A172 (cell line): ENCODE measurements at places on chromosomes 6 and 20. TPM values are rescaled to one million over a fixed set of nuclear protein-coding genes. Genes with fewer than 3 reads are reported as not detected.

DNA sequence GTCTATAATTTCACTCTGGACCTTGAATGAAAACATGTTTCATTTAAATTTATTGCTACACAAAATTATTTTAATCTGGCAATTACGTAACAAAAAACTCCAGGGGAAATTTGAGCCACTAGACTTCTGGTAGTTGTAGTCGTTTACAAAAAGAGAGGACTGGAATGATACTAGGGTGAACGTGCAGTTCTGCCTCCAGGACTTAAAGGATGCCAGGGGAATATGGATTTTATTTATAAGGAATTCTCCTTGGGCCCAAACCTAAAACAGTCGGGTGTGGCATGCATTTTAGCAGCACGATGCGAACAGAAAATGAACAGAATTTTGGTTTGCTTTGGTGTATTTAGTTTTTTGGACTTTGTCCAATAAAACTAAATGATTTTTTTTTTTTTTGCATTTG is 76.9 kb downstream of the PRL start:
- DNase-seq: no peak

Gene TNFRSF6B
- 2.4 and 3.4 TPM in 2 replicates for total RNA-seq

- no peak for DNase-seq
These were observed 172.8 kb downstream of the KLHL32 start for GRCh38 chr6:97097068-97098047.

- DNase-seq: no peak
These were observed 527.5 kb upstream of the ID4 start for GRCh38 chr6:19309661-19310060.

DNA sequence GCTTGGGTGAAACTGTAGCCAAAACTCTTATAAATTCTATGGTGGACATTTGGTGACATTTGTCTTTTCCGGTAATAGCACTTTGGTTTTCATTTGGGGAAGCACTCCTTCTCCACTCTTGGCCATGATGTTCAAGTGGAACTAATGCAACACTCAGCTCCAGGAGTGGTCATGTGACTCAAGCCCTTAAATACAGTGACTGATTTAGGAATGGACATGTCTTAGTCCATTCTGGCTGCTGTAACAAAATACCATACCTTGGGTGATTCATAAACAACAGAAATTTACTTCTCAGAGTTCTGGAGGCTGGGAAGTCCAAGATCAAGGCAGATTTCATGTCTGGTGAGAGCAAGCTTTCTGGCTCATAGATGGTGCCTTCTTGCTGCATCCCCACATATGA is 10.8 kb upstream of the FKBP1A start:
- DNase-seq: no peak

- DNase-seq: no peak
These were observed 27.4 kb upstream of the PXDC1 start for GRCh38 chr6:3778701-3779573.

DNA sequence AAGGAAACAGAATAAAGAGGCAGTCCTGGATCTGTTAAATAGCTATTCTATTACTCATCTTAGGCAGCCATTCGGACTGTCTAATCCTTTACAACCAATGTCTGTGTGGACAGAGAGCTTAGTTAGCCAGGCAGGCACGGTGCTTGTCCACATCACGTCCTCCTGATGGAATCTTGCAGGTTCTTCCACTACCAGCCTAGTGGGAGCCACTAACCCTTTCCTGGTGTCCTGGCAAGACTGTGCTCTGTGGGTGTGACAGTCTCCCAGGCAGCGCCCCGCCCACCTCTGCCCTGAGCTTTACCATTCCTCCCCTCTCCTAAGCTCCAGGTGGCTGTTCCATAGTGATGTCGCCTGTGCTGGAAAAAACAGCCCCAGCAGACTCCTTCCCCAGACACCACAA is 78.3 kb upstream of the CLDN20 start:
- peak; percentile 89 for DNase-seq

DNA sequence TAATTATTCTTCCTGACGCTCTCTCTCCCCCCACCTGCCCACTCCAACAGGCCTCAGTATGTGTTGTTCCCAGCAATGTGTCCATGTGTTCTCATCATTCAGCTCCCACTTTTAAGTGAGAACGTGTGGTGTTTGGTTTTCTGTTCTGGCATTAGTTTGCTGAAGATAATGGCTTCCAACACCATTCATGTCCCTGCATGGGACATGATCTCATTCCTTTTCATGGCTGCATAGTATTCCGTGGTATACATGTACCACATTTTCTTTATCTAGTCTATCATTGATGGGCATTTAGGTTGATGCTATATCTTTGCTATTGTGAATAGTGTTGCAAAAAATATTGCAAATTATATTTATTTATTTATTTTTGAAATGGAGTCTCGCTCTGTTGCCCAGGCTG is 258.0 kb downstream of the TFAP2A start:
- DNase-seq: no peak

GRCh38 chr6:90219209-90219985 is 77.2 kb downstream of the BACH2 start:
- no peak for DNase-seq

Gene SRC
- 15.3 and 17.8 TPM in 2 replicates for total RNA-seq

GRCh38 chr6:32367644-32368043 is 4.1 kb downstream of the TSBP1 start:
- no peak for DNase-seq

Gene ARFGEF3
- 3.1 and 3.5 TPM in 2 replicates for total RNA-seq

- peak; percentile 73 for DNase-seq
These were observed 64.8 kb downstream of the UTRN start for GRCh38 chr6:144349690-144350527.

DNA sequence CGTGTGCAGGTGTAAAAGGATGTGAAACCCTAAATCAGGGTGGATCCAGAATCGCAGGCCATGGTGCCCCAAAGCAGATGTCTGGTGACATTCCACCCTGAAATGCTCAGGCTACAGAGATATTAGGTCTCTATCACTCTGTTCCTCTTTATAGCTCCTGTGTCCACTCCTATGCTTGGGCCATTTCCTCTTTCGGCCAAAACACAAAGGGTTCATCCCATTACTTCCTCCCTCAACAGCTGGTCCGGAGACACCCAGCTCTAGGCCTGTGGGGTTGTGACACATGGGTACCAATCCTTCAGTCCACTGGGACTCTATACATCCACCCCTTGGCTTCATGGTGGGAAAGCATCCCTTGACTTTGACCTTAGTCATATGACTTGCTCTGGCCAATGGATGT is 1.7 kb upstream of the SIGLEC1 start:
- DNase-seq: no peak

- DNase-seq: no peak
These were observed 447.9 kb upstream of the PLCB4 start for GRCh38 chr20:8621001-8621400.

- DNase-seq: no peak
These were observed 388.4 kb upstream of the JARID2 start for GRCh38 chr6:14857501-14857900.

Gene SLC4A11
- total RNA-seq: 4.8 and 5.2 TPM in 2 replicates

Gene CLPSL1
- total RNA-seq: not detected in 2 replicates

DNA sequence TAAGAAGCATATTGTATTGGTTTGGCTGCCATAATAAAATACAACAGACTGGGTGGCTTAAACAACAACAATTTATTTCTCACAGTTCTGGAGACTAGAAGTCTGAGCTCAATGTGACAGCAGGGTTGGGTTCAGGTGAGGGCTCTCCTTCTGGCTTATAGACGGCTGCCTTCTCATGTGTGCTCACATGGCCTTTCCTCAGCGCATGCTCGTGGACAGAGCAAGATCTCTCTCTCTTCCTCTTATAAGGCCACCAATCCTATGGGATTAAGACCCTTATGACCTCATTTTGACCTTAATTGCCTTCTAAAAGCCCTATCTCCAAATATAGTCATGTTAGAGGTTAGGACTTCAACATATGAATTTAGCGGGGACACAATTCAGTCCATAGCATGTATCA is 32.4 kb upstream of the GFOD1 start:
- DNase-seq: no peak

DNA sequence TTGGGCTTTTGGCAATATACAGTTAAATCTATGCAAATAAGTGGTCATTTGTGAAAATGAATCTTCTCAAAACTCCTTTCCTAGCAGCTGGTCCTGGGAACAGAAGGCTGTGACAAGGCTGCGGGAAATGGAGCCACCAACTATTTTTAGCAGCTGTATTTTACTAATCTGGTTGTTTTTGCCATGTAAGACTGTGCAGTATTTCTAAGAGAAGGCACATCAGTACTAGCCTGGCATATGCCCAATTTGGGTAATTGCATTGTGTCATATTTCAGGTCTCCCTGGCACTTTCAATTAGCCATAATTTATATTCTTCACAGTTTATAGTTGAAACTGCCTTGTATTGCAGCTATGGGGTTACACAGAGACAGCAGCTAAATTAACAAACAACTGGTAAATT is 109.6 kb downstream of the MANEA start:
- no peak for DNase-seq

GRCh38 chr20:19423900-19424620 is 211.6 kb downstream of the SLC24A3 start:
- DNase-seq: no peak

GRCh38 chr6:73514746-73515110 is 6.1 kb downstream of the EEF1A1 start:
- DNase-seq: no peak
